Fibroblast of the aortic adventitia (primary cell): ENCODE measurements at places on chromosomes 1 and 21.

GRCh38 chr1:167454304-167454893 lies 63.9 kb downstream of the CD247 start:
- DNase-seq = no peak

DNA sequence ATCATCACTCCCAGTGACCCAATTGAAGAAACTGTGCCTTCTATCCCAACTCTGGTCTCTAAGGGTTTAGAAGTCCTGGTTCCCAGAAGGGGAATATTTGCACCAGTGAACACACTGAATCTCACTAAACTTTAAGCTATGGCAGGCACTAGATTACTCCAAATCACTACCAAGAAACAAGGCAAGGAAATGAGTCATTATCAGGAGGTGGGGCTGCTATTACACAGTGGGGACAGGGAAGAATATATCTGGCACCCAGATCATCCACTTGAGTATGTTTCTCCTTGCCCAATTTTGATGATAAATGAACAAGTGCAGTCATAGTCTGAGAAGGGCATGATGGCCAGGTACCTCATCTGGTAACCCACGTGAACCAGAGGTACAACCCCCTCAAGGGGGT lies 7.0 kb downstream of the MRPL9 start:
- DNase-seq = peak; percentile 36

DNA sequence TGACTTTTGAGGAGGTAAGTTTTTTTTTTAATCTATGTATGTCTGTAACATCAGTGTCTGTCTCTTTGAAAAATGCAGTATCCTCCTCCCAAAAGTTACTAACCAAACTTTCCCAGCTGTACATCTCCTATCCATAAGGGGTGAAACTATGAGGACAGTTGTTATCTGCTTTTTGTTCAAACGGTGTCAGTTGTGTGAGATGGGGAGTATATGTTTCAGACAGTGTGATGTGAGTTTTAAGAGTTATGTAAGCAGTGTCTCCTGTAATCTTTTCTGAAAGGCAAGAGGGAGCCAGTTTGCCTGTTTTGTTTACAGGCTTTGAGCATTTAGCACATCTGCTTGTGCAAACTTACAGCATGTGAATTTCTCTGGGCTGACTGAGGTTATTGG lies 34.8 kb upstream of the CACYBP start:
- DNase-seq = peak; percentile 21

DNA sequence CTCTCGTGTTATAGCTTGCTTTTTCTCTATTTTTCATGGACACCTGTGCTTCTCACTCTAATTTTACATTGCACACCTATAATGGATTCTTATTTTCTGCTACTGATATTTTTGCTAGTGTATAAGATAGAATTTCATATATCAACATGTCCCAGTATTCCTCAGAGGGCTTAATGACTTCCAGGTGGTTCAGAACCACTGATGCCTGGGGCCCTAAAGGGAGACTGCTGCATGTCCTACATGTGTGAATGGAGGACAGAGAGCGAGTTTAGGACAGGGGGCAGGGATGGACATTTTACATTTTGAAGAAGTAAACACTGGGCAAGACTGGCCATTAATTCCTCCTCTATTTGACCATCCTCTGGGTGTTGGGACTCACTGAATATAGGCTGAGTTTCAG lies 100.6 kb downstream of the DISC1 start:
- DNase-seq = no peak

- DNase-seq = no peak
Observed at GRCh38 chr1:160429702-160430535, 29.6 kb downstream of the VANGL2 start.

DNA sequence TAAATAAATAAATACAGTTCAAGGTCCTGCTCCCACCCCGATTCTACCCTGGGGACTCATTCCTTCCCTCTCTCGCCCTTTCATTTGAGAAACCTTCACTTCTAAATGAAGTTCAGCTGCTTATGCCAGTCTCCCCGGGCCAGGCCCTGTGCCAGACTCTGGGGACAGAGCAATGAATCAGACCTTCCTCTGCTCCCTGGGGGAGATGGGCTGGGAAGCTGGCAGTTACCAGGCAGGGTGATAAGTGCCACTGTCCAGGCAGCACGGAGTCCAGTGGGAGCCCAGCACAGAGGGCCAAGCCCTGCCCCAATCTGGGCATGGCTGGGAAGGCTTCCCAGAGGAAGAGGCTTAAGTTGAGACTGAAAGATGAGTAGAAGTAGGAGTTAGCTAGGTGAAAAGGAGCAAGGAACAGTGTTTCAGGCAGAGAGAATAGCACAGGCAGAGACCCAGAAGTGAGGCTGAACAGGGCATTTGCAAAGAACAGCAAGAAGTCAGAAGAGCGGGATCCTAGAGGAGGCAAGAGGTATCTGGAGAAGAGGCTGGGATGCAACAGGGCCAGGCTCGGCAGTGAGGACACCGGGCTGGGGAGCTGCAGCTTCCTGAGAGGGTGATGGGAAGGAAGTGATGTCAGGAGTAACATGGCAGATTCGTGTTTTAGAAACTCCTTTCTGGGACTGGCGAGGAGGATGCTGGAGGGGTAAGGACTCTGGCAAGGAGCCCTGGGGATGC lies 13.5 kb downstream of the KCNQ4 start:
- DNase-seq = no peak

GRCh38 chr1:31714442-31715086 lies 10.7 kb upstream of the COL16A1 start:
- DNase-seq = peak; percentile 84

- no peak for DNase-seq
Observed at GRCh38 chr1:237527761-237528160, 363.0 kb downstream of the ZP4 start.

- DNase-seq = peak; percentile 12
Observed at GRCh38 chr1:82392946-82393345, 592.2 kb downstream of the ADGRL2 start.

DNA sequence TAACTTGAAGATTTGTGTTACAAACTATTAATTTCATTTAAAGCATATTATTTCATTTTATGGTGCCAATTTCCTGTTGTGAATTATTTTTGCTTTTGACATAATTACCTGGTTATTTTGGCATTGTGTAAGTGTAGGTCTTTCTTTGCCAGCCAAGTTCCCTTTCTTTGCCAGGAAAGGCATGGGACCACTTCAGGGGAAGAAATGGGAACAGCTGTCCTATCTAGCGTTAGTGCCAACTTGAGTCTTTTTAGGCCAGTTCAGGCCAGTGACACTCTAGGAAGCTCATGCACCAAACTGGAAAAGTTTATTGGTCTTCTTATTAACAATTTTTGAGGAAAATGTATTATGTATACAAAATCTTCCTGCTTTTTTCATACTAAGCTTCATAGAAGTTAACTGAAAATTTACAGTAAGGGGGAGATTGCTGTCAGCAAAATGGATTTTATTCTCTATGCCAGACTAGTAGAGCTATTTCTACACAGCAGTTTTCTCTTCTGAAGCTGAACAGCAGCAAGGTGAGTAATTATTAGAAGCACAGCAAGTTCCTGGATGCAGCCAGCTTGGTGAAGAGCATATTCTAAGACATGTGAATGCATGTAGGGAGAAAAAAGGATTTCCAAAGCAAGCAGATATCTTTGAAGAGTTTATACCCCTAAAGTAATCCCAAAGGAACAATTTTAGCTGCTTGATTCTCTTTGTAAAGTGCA lies 914.6 kb upstream of the ADGRL4 start:
- no peak for DNase-seq

DNA sequence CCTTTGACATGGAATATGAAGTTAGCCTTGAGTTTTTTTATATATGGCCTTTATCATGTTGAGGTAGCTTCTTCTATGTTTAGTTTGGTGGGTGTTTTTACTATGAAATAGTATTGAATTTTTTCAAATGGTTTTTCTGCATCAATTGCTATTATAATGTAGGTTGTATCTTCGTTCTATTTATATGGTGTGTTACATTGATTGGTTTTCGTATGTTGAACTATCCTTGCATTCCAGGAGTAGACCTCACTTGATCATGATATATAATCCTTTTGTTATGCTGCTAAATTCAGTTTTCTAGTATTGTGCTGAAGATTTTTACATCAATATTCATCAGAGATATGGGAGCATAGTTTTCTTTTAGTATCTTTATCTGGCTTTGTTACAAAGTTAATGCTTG lies 55.8 kb downstream of the C1orf198 start:
- DNase-seq = no peak

GRCh38 chr1:41696381-41696780 lies 211.9 kb upstream of the EDN2 start:
- DNase-seq = no peak

GRCh38 chr1:199038156-199038555 lies 399.3 kb downstream of the PTPRC start:
- DNase-seq = no peak

GRCh38 chr1:5571438-5571837 lies 420.8 kb downstream of the NPHP4 start:
- no peak for DNase-seq

DNA sequence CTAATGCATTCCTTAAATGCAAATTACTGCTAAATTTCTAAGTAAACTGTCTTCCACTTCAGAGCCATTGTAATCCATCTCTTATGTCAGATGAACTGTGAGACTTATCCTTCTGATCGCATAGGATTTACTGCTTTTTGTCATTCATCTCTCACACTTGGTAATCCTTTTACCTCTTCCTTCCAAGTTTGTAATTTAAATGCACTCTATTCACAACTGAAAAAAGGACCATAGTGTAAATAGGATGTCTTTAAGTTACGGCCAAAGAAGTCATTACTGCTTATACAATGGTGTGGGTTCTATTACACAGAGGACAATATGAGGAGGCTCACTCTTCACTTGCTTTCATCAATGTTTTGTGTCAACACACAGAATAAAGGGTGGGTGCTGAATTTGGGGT lies 393.3 kb downstream of the PTBP2 start:
- no peak for DNase-seq

DNA sequence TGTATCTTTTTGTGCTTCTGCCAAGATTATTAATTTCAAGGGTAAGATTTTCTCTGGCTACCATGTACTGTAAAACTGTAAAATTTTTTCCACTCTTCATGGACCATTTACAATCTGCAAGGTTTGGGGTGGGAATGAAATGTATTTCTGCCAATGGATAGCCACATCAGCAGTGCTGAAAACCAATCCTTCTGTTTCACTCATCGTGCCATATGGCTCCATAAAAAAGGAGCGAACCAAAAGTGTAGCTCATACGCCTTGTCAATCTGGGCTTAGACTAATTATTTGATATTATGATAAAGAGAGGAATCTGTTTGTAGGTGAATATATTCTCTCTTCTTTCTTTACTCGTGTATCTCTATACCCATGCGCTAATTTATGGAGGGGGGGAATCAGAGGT lies 3.0 kb upstream of the SLC44A5 start:
- DNase-seq = no peak

DNA sequence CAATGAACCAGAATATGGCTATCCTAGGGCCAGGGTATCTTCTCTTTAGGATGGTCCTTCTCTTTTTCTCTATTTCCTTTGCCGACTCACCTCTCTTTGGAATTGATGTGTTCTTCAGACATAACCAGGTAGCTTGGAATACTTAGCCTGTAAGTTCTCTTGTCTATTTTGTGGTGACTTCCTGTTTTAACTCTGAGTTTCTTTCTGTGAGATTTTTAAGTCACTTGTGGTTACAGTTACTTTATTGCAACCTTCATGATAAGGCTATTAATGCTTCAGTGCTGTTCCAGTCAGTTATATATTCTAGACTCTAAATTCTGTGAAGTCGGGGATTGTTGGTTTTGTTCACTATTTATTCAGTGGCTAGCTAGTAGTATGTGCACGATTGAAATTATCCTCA lies 46.2 kb downstream of the DISP1 start:
- no peak for DNase-seq

- DNase-seq = no peak
Observed at GRCh38 chr1:203181586-203182386, 4.7 kb downstream of the CHI3L1 start.

DNA sequence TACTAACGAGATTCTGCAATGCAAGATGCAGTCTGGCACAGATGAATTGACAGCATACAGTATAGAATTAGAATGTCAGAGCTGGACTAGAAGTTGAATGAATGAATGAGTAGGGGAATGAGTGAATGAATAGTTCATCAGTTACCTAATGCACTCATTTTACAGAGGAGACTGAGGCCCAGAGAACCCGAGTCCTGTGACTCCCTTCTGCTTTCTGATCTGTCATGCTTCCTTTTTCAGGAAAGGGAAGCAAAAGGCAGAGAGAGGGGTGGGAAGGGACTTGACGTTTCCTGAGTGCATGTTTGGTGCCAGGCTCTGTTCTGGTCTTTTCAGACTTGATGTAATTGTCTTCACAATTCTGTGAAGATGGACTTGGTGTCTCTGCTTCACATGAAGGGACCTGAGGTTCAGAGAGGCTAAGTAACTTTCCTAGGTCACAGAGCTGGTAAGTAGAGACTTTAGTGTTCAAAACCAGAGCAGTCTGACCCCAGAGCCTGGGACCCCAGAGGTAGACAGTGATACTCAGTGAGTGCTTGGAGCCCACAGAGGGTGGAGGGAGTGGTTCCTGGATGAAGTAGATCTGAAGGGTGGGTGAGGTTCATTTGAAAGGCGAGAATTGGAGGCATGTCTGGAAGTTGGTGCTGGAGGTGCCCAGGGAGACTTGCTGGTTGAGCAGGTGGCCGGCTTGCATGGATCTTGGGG lies 8.0 kb upstream of the MEX3A start:
- no peak for DNase-seq

DNA sequence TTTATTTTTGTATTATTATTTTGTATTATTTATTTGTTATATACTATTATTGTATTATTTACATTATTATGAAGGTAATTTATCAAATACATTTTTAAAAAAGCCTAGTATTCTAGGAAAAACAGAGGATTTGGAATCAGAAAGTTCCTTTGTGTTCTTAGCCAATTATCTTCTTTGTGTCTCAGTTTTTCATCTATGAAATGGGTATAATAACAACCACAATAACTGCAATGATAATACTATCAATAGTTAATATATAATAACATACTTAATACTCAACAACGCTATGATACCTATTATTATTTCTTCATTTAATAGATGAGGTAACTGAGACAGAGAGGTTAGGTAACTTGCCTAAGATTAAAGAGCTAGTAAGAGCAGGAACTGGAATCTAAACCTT lies 80.4 kb upstream of the GNG4 start:
- DNase-seq = no peak
